Stimulated activated CD4-positive, alpha-beta T cell treated with anti-CD3 and anti-CD28 coated beads, Interleukin-15, amount 100 ng/mL, for 24 hours (primary cell): ENCODE measurements at places on chromosomes 5 and 9.

- no peak for DNase-seq
These were observed 125.3 kb upstream of the TMEM161B start for GRCh38 chr5:88393716-88394535.

DNA sequence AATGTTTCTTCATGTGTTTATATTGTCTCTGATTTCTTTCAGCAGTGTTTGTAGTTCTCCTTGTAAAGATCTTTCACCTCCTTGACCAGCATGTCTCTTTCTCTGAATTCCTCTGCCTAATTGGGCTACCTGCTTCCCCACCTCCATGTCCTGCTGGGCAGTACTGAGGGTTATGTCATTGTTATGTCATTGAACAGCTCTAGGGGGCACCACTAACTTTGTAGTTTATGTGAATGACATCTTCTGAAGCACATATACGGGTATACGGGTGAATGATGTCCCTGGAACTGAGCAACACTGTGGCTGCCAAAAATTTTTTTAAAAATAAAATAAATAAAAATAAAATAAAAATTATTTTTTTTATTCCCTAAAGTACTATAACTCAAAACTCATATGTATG lies 16.9 kb upstream of the SNCAIP start:
- no peak for DNase-seq

DNA sequence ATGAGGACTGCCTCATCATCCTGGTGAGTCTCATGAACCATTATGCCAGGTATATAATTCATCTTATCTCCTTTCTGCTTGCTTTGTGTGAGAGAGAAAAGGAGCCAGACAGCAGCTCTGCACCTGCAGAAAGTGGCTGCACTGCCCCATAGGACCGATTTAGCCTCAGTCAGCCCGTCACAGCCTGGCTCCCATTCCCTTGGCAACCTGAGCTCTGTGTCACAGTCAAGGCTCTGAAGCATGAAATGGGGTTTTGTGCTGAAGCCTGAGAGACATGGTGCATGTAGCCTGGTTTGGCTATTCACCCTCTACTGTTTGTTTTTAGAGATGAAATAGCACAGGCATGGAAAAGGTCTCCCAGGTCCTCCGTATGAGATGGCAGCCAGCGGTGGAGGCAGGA lies 198.3 kb downstream of the KCTD16 start:
- DNase-seq = no peak

- no peak for DNase-seq
These were observed 239.6 kb downstream of the KDM4C start for GRCh38 chr9:6997330-6997729.

DNA sequence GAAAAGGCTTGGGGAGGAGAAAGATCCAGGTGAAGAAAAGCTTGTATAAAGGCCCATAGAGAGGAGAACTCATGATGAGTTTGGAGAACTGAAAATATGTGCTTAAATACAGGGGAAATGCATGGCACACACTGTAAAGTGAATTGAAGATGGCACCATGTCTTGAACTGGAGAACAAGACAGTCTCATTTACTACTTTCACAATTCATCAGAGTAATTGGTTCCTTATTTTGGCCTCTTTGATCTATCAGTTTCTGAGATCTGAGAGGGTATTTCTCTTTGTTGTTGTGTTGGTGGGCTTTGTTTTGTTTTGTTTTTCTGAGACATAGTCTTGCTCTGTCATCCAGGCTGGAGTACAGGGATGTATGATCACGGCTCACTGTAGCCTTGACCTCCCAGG lies 98.2 kb downstream of the CEMIP2 start:
- no peak for DNase-seq

DNA sequence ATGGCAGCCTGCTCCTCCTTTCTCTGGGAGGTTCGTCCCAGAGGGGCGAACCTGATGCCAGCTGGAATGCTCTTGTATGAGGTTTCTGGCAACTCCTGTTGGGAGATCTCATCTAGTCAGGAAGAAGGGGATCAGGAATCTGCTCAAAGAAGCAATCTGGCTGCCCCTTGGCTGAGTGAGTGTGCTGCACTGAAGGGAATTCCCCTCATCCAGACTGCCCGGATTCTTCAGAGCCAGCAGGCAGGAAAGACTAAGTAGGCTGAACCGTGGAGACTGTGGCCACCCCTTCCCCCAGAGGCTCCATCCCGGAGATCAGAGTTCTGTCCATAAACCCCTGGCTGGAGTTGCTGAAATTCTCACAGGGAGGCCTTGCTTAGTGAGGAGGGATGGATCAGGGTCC lies 476.0 kb downstream of the CSNK1G3 start:
- no peak for DNase-seq

- no peak for DNase-seq
These were observed 189.8 kb downstream of the TSSK1B start for GRCh38 chr5:113244966-113245365.

DNA sequence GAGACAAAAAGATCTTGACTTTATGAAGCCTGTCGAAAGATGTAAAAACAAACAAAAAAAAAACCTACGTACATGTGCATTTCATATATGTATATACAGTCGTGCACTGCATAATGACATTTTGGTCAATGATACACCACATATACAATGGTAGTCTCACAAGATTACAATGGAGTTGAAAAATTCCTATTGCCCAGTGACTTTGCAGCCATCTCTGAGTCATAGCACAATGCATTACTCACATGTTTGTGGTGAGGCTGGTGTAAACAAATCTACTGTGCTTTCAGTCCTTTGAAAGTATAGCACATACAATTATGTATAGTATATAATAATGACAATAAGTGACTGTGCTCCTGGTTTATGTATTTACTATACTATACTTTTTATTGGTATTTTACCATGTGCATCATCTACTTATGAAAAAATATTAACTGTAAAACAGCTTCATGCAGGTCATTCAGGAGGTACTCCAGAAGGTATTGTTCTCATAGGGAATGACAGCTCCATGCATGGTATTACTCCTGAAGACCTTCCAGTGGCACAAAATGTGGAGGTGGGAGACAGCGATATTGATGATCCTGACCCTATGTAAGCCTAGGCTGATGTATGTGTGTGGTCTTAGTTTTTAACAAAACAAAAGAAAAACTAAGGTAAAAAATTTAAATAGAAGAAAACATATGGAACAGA lies 73.7 kb upstream of the FST start:
- no peak for DNase-seq

DNA sequence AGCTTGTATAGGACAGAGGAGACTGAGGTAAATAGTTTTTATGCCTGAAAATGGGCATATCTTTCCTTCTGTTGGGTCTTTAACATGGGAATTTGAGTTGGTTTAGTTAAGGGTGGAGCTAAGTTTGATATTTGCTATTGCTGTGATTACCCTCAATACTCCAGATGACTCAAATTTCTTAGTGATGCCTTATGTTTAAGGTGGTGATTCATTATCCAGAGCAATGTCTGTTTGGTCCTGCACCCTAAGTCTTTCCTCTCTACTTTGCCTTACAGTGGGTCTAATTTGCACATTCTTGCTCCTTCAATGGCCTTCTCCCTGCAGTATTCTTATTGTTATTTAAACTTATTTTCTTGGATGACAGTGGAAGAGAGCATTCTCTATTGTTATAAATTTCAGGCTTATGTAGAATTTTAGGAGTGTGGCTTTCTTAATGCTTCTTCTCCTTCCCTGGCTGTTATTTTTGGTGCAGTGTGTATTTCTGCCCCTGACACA lies 312.9 kb upstream of the RPS23 start:
- no peak for DNase-seq

- DNase-seq = no peak
These were observed 1.2 kb downstream of the GOLPH3 start for GRCh38 chr5:32172923-32173266.

- no peak for DNase-seq
These were observed 29.4 kb downstream of the ZCCHC7 start for GRCh38 chr9:37149666-37150308.

DNA sequence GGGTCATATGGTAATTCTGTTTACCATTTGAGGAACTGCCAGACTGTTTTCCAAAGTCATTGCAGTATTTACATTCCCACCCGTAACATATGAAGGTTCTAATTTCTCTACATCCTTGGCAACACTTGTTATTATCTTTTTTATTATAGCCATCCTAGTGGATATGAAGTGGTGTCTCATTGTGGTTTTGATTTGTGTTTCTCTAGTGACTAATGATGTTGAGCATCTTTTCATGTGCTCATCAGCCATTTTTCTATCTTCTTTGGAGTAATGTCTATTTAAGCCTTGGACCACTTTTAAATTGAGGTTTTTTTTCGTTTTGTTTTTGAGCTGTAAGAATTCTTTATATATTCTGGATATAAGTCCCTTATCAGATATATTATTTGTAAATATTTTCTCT lies 132.8 kb upstream of the RUSC2 start:
- DNase-seq = no peak

GRCh38 chr5:73901043-73901442 lies 275.0 kb downstream of the ARHGEF28 start:
- no peak for DNase-seq

DNA sequence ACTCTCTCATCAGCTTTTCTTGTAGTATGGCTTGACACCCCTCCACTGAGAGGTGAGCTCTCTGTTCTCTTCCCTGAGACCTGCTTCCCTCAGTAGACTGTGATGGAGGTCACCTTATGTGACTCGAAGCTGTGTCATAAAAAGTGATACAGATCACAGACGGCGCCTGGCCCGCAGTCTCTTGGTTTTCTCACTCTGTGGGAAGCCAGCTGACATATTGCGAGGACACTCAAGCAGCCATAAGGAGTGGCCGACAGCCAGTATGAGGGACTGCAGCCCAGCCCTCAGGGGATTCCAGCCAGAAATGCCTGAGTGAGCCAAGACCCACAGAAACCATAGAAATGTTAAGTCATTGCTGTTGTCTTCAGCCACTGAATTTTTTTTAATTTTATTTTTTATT lies 38.0 kb downstream of the GADD45G start:
- no peak for DNase-seq

GRCh38 chr5:171295299-171295698 lies 13.7 kb upstream of the TLX3 start:
- no peak for DNase-seq

DNA sequence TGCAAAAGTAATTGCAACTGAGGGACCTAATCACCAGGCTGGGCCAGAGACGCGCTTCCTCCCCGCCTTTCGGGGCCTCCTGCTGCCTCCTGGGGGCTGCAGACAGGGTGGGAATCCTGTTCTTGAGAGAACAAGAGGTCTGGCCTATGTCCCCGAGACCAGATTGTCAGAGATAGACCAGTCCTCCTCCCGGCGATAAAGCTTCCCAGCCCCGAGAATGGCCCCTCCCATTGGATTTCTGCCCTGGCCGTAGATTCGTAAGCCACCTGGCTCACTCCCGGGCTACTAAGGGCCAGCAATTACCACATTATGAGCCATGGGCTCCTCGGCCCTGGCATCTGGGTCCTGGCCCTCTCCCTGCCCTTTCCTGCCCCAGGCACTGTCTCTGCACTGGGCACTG lies 70.4 kb downstream of the HRH2 start:
- no peak for DNase-seq
